CD4-positive, alpha-beta T cell treated with Interferon gamma for 1 hour (primary cell): ENCODE measurements at places on chromosomes 11 and 22.

DNA sequence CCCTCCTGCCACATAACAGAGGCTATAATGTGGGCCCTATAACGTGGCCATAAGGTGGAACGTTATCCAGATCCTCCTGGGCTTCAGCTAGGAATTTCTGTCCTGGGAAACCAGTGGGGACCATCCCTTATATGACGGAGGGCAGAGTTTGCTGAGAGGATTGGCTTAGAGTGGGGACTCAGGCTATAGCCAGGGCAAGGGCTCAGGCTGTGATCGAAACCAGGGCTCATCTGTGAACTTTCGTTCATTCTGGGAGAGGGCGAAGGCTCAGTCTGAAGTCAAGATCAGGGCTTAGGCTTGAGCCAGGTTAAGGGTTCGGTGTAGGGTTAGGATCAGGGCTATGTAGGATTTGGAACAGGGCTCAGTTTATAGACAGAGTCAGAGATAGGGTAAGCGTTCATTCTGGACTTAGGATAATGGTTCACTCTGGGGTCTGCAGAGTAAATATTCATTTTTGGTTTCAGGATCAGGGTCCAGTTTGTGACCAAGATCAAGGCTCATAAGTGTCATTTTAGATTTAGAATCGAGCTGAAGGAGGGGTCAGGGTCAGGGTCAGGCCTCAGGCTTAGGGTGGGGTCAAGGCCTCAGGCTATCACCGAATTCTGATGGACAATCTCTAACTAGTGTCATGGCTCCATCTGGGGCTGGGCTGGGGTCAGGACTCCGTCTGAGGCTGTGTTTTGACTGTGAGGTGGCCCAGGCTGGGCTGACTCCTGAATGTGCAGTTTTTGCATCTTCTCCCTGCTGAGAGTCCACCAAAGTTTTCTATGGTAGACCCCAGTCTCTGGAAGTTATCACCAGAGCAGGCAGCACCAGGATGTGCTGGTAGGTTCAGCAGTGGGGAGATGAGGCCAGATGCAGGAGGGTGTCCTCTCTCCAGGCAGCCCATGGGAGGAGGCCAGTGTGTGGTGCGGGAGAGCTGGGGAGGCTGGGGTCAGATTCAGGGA lies 33.9 kb upstream of the SOX10 start:
- DNase-seq: no peak

DNA sequence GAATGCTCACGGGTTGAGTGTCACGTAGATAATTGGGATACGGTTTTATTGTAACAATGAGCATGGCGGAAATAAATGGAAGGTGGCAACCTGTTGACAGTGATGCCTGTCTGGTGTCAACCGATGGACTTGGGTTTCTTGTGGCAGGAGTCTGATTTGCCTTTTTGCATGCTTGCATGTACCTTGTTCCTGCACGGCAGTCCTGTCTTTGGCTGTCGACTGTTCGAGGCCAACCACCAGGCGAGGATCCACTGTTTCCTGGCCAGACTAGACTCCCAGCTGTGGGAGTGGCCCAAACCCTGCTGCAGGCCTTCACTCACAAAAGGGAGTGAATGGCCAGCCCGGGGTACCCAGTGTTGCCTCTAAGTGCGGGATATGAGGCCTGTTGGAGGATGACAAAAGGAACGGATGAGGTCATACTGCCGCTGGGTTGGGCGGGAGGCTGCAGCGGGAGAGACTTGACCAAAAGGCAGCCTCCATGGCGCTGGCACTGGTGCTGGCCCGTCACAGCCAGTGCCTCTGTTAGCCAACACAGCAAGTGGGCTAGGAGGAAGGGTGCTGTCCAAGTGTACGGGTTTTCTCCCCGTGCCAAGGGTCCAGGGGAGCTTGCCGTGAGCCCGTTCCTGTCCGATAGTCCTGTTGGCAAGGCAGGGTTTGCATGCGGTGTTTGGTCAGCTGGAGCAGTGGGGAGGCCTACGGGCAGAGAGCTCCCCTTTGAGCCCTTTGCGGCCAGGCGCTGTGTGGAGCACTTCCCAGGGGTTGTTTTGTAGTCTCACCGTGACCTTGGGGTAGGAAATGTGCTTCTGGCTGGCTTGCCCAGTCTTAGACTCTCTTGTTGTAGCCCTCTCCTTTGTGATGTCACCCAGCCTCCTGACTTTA lies 974 bp downstream of the DGCR8 start:
- no peak for DNase-seq

- no peak for DNase-seq
Measured at GRCh38 chr11:116030697-116031331, 526.6 kb upstream of the CADM1 start.

GRCh38 chr22:23533771-23534191 lies 46.3 kb downstream of the IGLL1 start:
- DNase-seq: no peak

GRCh38 chr11:79412761-79413160 lies 28.1 kb downstream of the TENM4 start:
- no peak for DNase-seq

DNA sequence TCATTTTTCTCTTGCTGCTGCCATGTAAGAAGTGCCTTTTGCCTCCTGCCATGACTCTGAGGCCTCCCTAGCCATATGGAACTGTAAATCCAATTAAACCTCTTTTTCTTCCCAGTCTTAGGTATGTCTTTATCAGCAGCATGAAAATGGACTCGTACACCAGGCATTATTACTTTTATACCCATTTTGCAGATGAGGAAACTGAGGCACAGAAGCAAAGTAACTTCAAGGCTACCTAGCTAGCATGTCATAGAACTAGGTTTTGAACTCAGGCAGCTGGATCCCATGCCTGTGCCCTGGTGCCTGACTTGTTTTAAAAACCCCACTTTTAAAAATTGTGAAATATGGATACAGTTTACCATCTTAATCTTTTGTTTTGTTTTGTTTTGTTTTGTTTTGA lies 25.8 kb downstream of the KIAA1671 start:
- no peak for DNase-seq

DNA sequence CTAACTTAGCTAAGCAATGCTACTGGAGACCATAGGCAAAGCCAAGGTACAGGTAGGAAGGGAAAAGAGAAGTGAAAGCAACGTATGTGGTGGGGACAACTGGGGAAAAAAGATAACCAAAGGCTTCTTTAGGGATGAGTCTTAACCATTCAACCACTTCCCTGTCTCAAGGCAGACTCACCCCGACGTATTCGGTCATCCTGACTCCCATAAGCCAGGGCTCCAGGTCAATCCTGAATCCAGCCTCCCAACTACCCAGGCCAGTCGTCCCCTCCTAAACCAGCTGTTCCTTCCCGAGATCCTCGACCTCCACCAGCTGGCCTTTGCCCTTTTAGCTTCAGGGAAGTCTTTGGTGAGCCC lies 330 bp downstream of the ACP2 start:
- no peak for DNase-seq

- DNase-seq: no peak
Measured at GRCh38 chr11:7439746-7440320, 45.5 kb upstream of the OLFML1 start.

GRCh38 chr22:19707347-19708290 lies 6.7 kb upstream of the SEPTIN5 start:
- DNase-seq: no peak

GRCh38 chr11:94946812-94947211 lies 26.5 kb downstream of the CWC15 start:
- no peak for DNase-seq
